ENCODE measurements at places on chromosomes 3 and 15. TPM values are rescaled to one million over a fixed set of nuclear protein-coding genes. Genes with fewer than 3 reads are reported as not detected.

LSM3 gene
- 9.7 TPM for total RNA-seq

STX19 gene
- not detected for total RNA-seq

MKRN2OS gene
- not detected for total RNA-seq

ARL14 gene
- not detected for total RNA-seq

TRPM1 gene
- total RNA-seq: not detected

MAGI1 gene
- 103 TPM for total RNA-seq

CHRD gene
- 12.5 TPM for total RNA-seq

CYP8B1 gene
- total RNA-seq: not detected

HHLA2 gene
- total RNA-seq: not detected

ERICH6 gene
- total RNA-seq: not detected

OR5K2 gene
- not detected for total RNA-seq

MYH15 gene
- total RNA-seq: 0.63 TPM

DLL4 gene
- 6.3 TPM for total RNA-seq

GOLGA8M gene
- total RNA-seq: 1.3 TPM

SYNPR gene
- 45.7 TPM for total RNA-seq

SMARCC1 gene
- total RNA-seq: 128 TPM

PLAAT1 gene
- total RNA-seq: 7.8 TPM

CPN2 gene
- total RNA-seq: not detected

CHDH gene
- total RNA-seq: 1.3 TPM

TXNRD3 gene
- 16.6 TPM for total RNA-seq

LOXL1 gene
- total RNA-seq: 3.4 TPM

ZNF620 gene
- total RNA-seq: 16.3 TPM

NBEAL2 gene
- 16.9 TPM for total RNA-seq

CHRFAM7A gene
- total RNA-seq: 7.8 TPM

NANOGP8 gene
- total RNA-seq: not detected

ADGRG7 gene
- not detected for total RNA-seq

CCDC54 gene
- total RNA-seq: 1.6 TPM

SOX2 gene
- total RNA-seq: 93.6 TPM

PRRT3 gene
- total RNA-seq: 4.1 TPM

B3GALNT1 gene
- total RNA-seq: 88.3 TPM

CFAP44 gene
- 5.9 TPM for total RNA-seq

Measured in parietal lobe (tissue), 2 donors.